ENCODE measurements at places on chromosomes 4 and X. TPM values are rescaled to one million over a fixed set of nuclear protein-coding genes. Genes with fewer than 3 reads are reported as not detected.

The MAGEA1 gene
- total RNA-seq = not detected

The HTT-AS gene
- not detected for total RNA-seq

- DNase-seq = no peak
Measured at GRCh38 chr4:117466388-117466787, 381.0 kb upstream of the TRAM1L1 start.

GRCh38 chr4:65515646-65516045 lies 154.6 kb downstream of the EPHA5 start:
- no peak for DNase-seq

DNA sequence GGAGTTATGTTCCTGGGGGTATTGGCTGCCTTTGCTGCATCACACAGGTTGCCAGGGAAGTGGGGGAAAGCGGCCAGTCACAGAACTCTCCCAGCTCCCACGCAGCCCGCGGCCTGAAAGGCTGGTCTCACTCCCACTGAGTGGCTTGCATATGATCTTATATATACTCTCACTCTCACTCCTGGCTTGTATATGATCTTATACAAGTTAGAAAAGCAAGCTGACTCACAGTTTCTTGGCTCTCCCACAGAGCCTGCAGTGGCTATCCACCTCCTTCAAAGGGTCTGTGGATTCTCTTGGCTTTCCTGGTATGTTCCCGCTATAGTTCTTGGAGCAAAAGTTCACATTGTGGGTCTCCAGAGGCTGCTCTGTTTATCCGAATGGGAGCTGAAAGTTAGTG lies 833.5 kb upstream of the GALNTL6 start:
- no peak for DNase-seq

The FGF13 gene
- total RNA-seq = 1.1 TPM

DNA sequence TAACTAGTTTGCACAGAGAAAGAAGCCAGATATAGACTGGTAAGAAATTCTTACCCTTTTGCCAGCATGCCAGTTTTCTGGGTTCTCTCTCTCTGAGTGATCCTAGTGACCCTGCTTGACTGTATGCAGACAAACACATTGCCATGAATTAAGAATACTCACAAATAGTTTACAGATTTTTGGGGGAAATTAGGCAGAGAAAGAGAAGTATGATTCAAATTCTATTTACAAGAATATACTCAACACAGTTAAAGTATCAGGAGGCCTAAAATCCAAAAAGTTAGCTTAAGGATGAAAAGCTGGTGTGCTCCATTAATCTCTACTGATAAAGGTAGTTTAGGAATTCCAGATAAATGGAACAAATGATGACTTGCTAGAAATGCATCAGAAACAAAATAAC lies 18.4 kb downstream of the MOB1B start:
- no peak for DNase-seq

The SRPX gene
- 14.5 TPM for total RNA-seq

- no peak for DNase-seq
Measured at GRCh38 chrX:55524487-55524886, 34.8 kb upstream of the USP51 start.

- DNase-seq = no peak
Measured at GRCh38 chr4:186216465-186217024, 10.8 kb upstream of the KLKB1 start.

DNA sequence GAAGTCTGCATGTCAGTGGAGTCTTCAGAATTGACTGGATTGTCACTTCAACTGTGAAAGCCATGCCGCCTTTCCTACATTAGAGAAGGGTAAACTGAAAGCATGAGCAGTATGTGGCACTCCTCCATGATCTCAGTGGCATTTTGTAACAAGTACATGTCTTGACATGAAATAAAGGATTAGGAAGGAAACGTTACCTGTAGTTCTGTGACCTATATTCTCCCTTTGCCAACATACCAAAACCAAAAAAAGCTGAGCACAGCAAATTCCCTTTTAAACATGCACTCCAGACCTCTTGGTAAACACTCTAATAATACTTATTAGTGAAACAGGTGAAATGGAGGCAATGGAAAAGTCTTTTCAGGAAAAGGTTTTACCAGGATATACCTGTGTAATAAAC lies 344.2 kb downstream of the GRIA2 start:
- no peak for DNase-seq

DNA sequence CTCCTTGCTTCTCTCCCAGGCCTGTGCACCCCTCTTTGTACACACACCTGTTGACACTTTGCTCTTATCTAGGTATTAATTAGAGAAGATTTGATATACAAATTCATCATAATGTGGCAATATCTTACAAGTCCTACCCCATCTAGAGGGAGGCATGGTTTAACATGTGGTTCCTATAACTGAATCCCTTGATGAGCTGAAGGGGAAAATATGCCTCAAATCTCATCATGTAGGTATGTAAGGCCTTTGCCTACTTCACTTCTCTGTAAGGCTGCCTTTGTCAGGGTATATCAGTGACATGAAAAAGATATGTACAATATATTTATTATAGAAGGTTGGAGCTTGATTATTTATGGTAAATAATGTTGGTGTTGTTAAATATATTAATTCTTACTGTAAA lies 31.9 kb downstream of the HTR2C start:
- no peak for DNase-seq

DNA sequence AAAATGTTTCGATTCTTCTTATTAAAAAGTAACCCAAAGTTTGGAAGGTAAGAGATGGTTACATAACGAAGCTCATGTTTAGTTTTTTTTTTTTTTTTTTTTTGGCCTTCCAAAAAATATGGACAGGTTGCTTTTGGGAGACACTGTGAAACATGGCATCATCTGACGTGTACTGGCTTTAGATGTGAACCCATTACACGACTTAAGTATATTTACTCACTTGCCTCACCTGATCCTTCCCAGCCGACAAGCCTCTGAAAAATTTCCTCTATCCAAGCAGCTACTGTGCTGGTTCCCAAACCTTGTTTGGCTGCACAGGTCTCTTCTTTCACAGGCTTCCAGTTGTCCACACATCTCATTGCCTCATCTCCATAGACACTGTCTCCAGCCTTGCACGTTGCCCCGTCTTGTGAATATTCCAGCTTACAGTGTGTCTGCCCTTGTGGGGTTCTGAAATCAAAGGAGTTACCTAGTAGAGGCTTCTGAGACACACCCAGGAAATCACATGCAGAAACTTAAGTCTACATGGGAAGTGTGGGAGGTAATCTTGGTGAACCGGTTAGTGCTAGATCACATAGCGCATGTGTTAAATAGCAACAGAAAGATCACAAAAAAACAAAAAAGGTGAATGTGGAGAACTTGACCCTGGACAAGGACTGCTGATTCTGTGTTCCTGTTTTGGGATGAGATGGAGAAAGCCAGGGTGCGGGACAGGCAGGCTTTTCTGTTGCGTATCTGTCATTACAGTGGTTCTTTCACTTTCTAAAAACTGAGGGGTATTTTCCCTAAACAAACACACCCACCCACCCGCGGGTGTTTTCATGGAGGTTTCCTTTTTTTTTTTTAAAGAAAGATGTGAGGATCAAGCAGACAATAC lies 328.6 kb downstream of the ARHGAP10 start:
- no peak for DNase-seq

GRCh38 chrX:132022967-132023895 lies at the start of gene STK26:
Gene STK26, plus strand, starts transcription at chrX:132023302. Its CDS starts 316 bp downstream, at chrX:132023618.
- DNase-seq = peak; percentile 84

GRCh38 chr4:77821775-77822174 lies 2.6 kb upstream of the CNOT6L start:
- DNase-seq = no peak

The MGAT4D gene
- not detected for total RNA-seq

DNA sequence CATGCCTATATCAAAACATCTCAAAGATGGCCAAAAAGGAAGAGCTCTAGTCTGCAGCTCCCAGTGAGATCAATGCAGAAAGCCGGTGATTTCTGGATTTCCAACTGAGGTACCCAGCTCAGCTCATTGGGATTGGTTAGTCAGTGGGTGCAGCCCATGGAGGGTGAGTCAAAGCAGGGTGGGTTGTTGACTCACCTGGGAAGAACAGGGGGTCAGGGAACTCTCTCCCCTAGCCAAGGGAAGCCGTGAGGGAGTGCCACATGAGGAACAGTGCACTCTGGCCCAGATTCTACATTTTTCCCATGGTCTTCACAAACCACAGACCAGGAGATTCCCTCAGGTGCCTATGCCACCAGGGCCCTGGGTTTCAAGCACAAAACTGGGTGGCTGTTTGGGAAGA lies 57.3 kb upstream of the FGF16 start:
- no peak for DNase-seq

DNA sequence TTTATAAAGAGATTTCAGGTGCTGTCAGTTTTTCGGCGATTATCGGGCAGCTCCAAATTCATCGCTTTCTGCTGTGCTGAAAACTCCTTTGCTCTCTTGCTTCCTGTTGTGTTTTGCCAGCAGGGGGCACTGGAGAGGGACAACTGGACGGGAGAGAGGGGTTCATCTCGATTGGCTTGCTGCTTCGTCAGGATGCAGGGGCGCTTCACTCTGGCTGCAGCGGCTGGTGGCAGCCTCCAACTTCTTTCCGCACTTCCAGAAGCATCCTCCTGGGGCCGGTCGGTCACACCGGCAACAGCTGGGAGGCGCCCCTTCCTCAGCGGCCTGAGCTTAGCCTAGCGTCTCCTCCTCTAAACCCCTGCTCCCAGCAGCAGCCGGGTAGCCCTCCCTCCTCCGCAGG lies 29.5 kb downstream of the MSL3 start:
- DNase-seq = peak; percentile 47

The NMU gene
- total RNA-seq = 1.9 TPM

The RAB28 gene
- total RNA-seq = 18.9 TPM

- no peak for DNase-seq
Measured at GRCh38 chr4:154049457-154050181, 260.7 kb upstream of the SFRP2 start.

The ABCG2 gene
- total RNA-seq = 0.82 TPM

The CSN1S1 gene
- total RNA-seq = not detected

- DNase-seq = no peak
Measured at GRCh38 chr4:113050837-113051236, 1.4 kb downstream of the ANK2 start.

DNA sequence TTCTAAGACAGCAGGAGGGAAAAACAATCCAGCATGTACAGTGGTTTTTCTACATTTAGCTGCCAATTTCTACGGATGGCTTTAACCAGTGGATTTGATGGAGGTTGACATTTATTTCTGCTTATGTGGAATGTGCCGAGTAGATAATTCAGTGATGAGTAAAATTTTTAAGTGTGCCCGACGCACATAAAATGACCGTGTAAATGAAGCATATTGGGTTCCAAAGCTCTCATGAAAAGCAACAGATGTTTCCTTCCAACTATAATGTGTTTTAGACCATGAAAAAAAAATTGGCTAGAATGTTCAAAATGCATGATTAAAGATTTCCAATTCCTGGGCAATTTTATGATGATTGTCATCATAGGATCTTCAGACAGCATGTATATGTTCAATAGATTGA lies 14.1 kb downstream of the INPP4B start:
- DNase-seq = no peak

DNA sequence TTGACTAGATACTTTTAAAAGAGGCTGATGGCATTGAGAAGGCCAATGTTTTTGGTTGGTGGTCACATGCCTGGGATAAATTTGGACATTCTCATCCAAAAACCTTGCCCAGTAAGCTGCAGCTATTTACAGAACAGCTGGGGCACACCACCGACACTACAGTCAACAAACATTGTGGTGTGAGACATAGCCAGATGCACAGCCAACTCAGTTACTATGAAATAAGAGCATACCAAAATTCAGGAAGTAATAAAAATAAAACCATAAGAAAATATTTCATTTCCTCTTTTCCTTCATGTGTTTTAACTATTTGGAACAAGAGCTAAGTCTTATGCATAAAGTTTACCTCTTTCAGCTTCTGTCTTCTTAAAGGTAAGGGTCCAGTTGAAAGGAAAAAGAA lies 8.8 kb downstream of the PPM1K start:
- DNase-seq = no peak

GRCh38 chr4:683247-683897 lies 5.6 kb downstream of the SLC49A3 start:
- no peak for DNase-seq

The TMEM144 gene
- total RNA-seq = 6.3 TPM

GRCh38 chr4:1199556-1200331 lies 27.4 kb upstream of the SPON2 start:
- peak; percentile 37 for DNase-seq

All from mesothelial cell of epicardium (in vitro differentiated cells).